Cerebellar nuclear complex (tissue), 1 donor: ENCODE measurements at places on chromosomes 11 and 22.
A peak's percentile ranks its signal among the peaks of the same experiment; 100 is the strongest.

GRCh38 chr11:113675003-113675561 lies 31.0 kb downstream of the TMPRSS5 start:
- no peak for DNase-seq

DNA sequence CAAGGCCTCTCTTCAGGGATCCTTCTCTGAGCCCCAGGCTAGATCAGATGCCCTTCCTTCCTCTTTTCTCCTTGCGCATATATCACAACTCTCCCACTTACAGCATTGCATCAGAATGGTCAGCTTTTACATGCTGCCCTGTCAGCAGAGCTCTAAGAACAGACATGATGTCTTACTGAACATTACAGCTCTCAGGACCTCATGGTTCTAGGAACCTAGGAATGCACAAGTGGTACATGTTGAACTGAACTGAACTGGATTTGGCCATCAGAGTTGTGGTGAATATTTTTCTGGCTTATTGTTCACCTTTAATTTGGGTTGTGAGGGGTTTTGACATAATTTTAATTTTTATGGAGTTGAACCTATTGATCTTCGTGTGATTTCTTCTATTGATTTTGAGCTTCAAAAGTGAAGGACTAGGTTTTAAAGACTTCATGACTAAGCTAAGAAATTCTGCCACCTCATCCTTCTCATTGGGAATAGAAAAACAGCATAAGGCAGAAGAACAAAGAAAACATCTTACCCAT lies 37.7 kb upstream of the SPON1 start:
- no peak for DNase-seq

GRCh38 chr11:31045335-31045734 lies 324.2 kb downstream of the DCDC1 start:
- no peak for DNase-seq

DNA sequence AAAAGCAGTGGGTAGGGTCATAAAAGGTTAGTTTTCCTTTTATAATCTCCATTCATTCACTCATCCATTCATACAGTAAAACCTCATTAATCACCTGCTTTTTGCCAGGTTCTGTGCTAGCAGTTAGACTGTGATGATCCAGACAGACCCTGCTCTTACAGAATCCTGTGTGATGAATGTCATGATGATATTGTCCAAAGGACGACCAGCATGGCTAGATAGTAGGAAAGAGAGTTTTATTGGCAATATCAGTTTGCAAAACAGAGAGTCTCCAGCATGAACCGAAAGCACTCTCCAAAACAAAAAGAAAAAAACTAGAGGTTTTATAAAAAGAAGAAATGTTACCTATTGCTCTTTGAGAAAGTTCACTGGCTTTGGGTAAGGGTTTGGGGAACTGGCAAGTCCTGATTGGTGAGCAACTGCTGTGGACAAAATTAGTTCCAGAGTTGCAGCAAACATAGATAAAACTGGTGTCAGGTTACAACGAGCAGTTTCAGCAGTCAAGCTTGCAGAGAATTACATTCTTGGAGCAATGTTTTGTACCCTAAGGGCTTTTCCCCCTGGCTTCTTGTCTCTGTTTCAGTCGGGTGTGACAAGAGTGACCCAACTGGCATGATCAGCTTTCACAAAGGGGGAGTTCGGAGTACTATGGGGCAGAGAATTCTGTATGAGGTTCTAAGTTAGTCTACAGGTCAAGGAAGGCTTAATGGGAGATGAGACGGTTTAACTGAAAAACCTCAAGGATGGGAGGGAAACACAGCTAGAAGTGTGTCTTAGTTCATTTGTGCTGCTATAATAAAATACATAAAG lies 58.3 kb downstream of the HSD17B12 start:
- no peak for DNase-seq

DNA sequence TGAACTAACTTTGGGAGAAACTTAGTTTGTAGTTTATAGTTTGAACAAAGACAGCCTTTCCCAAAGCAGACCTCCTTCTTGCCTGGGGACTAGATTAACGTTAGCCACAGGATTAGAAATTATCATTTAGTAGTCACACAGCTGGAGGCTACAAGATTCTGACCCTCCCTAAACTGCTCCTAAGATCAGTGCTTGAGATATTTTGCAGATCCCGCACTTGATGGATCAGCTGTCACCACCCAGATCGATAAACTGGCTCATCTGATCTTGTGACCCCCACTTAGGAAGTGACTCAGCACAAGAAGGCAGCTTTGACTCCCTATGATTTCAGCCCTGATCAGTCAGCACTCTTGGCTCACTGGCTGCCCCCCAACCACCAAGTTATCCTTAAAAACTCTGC lies 1.6 kb downstream of the SLC22A24 start:
- DNase-seq = no peak

GRCh38 chr22:43476341-43476740 lies 64.5 kb downstream of the MPPED1 start:
- no peak for DNase-seq

DNA sequence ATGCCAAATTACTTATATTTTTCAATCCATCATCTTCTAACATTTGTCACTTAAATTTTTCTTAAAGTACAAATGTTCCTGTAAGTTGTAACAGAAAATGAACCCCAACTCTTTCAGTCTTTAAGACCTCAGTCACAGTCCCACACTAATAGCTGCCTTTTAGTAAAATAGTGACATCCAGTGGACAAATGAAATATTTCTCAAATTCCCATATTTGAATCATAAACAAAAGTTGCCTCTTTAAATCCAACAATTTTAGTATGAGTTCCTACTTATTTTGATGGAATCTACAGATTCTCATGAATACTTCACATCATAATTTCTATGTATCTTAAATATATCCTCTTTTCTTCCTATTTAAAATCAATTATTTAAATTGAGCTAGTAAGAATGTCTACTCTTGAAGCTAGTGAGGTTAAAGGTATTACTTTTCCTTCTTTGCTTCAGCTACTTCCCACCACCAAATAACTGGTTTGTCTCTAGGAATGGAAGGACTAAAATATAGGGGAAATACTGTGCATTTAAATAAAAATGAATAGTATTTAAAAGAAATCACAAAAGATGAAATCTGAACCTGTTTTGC lies 9.2 kb downstream of the LIN7C start:
- DNase-seq = peak; percentile 19

DNA sequence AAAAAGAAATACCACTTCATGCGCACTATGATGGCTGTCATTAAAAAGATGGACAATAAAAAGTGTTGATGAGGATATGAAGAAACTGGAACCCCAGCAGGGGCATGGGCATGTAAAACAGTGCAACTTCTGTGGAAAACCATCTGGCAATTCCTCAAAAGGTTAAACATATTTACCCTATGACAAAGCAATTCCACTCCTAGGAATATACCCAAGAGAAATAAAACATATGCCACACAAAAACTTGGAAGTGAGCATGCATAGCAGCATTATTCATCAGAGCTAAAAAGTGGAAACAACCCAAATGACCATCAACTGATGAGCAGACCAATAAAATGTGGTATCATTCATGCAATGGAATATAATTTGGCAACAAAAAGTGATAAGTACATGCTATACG lies 50.1 kb downstream of the LRRC32 start:
- no peak for DNase-seq

- DNase-seq = no peak
Measured at GRCh38 chr11:46726206-46726862, 7.3 kb downstream of the F2 start.

DNA sequence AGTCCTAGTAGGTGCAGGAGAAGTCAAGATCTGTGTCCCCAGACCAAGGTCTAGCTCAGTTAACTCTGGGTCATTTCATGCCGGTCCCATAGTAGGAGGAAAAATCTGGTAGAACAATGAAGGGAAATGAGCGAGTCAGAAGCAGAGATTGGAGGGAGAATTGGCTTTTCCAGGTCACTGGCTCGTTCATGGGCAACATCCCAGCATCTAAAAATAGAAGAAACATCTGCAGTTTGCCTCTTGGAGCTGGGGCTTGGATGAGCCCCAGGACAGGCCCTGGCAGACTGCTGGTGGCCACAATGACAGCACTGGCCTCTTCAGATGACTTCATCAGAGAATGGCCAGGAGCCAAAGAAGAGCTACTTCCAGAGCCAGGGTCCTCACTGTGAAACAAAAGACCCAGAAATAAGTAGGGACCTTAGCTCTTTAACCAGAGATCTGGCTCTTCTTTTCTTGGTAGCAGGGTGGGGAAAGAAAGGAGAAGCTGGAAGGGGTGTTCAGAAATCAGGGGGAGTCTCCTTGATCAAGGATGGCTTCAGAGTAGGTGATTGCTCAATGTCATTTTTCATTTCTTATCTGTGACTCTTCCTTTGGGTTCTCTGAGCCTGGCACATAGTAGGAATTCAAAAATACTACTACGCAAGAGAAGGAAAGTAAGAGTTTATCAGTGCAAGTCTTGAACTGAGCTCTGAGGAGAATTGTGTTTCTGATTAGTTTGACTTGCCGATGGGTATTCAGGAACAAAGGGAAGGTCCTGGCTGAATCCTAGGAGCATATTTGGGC lies 102.6 kb downstream of the TMPRSS5 start:
- no peak for DNase-seq

- no peak for DNase-seq
Measured at GRCh38 chr11:95571718-95572260, 217.8 kb downstream of the FAM76B start.

- no peak for DNase-seq
Measured at GRCh38 chr11:29333993-29334775, 682.6 kb downstream of the KCNA4 start.

DNA sequence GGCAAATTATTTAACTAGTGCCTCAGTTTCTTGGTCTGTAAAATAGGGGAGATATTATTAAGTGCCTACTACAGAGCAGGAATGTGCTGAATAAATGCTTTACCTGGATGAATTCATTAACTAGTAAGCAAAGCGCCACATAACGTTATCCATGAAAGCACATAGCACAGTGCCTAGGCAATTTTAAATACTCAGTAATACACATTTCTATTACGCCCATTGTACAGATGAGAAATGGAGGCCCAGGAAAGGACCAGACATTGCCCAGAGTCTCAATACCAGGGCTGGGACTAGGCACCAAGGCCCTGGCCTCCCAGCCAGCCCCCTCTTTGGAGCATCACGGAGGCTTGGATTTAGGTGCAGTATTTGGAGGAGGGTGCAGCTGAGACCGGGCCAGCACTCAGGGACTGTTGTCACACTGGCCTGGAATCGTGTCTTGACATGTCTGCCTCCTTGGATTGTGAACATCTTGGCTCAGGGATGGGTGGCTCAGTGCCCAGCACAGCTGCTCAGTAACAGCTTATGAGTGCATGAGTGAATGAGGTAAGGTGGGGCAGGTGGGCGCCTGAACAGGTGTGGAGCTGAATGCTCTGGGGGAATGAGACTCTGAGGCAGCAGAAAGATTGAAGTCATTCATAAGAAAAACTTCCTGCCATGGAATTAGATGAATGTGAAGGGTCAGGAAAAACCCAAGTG lies 42.1 kb upstream of the TPBGL start:
- no peak for DNase-seq

DNA sequence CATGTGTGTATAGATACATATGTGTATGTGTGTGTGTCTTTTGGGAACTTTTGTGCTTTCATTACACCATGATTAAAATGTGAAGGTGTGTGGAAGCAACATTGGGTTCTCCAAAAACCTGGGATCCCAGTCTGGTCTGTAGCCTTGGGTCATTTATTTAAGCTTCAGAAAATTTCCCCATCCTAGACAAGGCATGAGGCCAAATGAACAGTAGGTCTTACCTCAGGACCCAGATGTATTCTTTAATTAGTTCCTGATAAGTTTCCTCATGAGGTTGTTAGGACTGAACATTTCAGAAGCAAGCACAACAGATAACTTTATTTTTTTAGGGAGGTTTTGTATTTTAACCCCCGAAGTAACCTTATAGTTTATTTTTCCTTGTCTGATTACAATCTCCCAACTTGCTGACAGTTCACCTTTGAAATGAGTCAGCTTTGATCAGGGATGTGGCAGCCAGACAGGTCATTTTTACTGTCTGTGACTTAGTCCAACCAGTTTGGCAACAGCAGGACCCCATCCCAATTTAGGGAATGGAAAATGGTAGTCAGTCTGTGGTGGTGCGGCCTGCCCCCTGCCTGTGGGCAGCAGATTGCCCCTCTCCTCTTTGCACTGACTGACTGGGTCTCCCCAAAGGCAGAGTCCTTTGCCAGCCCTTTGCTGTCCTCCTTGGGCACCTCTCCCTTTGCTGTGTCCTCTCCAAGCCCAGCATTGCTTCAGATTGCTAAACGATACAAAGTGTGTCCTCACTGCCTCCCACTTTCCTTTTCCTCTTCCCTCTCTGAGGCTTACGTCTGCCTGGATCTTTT lies 88.3 kb downstream of the NAV2 start:
- no peak for DNase-seq

GRCh38 chr11:5712507-5712906 lies 22.9 kb downstream of the TRIM22 start:
- DNase-seq = no peak

GRCh38 chr11:69216647-69217051 lies 60.9 kb downstream of the SMIM38 start:
- DNase-seq = no peak

DNA sequence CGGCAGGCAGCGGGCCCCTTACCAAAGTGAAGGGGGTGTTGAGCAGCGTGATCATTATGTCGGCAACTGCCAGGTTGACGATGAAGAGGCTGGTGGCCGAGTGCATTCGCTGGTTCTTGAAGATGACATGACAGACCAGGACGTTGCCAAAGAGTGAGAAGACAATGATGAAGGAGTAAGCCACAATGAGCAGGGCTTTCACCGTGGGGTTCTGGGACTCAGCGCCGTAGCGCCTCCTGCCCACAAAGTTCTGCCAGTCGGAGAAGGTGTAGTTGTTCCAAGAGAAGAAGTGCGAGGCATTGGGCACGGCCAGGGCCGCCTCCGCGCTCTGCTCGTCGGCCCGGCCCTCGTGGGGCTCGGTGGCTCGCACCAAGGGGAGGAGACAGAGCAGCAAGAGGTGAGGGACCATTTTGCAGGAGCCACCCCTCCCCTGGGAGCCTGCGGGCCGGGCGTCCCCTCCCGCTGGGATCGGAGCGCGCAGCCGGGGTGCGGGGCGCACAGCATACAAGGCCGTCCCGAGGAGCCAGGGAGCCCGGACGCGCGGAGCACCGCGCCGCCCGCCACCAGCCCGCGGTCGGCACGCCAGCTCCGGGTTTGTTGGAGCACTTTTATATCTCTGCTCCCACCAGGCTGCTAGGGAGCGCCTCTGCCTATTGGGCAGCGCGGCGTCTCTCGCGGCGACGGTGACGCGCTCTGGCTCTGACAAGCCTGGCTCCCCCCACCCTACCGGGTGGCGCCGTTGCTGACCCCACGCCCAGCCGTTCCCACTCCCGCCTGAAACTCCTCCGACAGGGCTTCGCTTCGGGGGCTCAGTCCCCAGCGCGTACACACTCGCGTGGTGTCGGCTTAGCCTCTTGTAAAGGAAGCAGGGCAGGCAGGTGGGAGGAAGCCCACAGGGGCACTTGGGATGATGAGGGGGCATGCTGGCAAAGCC lies at the start of gene GPR83:
GPR83 (minus strand) TSS at position 581 of the 934 bp plus-strand sequence; CDS start at position 409, 172 bp downstream.
- DNase-seq = no peak
